Heart right ventricle (tissue), 16 donors: ENCODE measurements at places on chromosomes 6 and 20.

GRCh38 chr20:13788167-13788834 lies 3.5 kb downstream of the NDUFAF5 start:
- DNase-seq, result no peak

- no peak for DNase-seq
Measured at GRCh38 chr6:38345586-38345985, 294.1 kb downstream of the BTBD9 start.

GRCh38 chr20:33002087-33002808 lies 2.0 kb downstream of the SUN5 start:
- DNase-seq, result no peak

- DNase-seq, result no peak
Measured at GRCh38 chr6:47630587-47630986, 67.8 kb upstream of the ADGRF4 start.

DNA sequence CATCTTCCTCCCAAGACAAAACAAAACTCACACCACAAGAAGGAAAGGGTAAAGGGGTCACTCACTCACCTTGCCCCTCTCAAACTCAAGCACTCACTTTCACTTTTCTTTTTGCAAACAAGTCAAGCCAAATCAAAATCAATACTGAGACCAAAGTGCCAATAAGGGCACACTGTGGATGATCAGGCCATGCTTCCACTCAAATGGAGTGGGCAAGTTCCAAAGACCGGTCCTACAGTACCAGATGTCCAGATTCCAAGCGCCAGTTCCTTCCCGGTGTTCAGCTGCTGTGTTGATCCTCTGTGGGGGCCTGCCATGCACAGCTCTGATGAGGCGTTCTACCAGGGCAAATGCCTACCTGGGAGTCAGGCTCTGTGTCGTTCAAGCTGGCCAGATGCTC lies 162.6 kb upstream of the GRIK2 start:
- DNase-seq, result no peak

GRCh38 chr6:30167101-30167500 lies 3.8 kb downstream of the TRIM15 start:
- no peak for DNase-seq

DNA sequence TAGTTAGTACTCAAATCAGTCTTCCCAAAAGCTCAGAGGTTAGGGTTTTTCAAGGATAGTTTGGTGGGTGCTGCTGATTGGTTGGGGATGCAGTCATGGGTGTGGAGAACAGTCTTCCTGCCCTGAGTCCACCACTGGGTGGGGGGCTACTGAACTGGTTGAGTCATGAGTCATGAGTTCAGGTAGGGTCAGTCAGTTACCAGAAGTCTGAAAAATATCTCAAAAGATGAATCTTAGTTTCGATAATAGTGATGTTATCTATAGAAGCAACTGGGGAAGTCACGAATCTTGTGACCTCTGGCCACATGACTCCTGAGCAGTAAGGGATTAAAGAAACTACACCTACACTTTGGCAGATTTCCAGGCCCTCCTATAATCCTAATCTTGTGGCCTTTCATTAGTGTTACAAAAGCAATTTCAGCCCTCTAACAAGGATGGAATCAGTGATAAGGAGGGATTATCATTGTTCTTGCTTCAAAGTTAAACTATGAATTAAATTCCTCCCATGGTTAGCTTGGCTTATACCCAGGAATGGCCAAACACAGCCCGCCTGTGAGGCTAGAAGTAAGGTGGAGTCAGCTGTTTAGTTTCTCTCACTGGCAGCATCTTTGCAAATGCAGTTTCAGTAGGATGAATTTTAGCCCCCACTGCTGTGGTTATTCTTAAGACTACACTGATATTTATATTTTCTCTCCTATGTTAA lies 33.3 kb upstream of the NKAIN2 start:
- DNase-seq, result no peak

GRCh38 chr6:116386581-116387299 lies 16.0 kb downstream of the DSE start:
- DNase-seq, result no peak

DNA sequence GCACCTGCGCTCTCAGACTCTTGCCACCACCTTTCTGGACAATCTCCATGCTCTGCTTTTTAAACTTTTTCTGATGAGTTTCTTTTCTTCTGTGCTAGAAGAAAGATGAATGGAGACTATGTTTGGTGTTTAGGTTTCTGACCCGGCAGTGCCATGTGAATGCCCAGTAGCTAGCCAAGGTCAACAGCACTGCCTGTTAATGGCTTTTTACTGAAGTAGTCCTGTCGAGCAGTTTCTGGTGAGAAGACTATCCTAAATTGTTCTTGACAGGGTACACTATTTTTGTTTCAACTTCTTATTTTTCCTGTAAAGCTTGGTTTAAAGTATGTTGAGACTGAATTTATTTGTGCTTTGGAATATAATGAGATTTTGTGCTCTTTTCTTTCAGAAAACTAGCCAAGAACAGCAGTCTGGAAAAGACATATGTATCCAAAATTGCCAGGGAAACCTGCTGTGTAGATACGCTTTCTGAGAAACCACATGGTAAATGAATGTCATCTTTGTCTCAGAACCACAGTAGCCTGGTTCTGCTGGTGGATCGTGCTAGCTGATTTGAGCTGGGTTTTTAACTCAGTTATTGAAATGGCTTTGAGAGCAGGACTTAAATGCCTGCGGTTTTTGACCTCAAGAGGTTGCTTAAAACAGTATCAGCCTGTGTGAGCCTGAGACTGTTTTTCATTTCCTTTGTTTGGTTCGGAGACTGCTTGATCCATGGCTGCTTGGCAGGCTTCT lies 48.1 kb downstream of the KCNS1 start:
- DNase-seq, result no peak

DNA sequence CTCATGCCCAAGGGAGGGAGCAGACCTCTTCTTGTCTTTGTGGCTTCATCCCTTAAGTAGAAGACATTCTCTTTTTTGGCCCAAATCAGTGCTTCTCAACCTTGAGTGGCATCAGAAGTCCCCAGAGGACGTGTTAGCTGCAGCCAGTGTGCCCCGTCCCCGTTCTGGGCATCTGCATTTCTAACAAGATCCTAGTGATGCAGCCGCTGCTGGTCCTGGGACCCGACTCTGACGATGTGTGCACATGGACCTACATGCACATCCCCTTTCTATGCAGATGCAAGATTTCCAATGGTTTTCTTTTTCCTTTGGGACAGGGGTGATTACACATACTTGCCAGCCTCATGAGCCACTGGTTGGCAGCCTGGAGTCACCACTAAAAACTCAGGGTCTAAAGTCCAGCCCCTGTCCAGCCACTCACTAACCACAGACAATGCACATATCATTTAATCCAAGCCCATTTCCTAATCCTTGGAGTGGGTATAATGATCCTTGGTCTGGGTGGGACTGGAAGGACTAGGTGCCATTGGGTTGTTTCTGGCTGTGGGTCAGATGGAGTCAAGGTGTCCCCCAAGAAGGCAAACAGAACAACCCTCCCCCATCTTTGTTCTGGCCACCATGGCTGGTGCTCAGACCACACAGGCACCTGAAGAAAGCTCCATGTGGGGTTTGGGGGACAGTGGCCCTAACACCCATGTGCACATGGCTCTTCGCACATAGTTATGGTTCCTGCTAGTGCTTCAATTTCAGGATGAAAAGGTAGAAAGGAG lies 6.4 kb downstream of the ACSS1 start:
- no peak for DNase-seq

GRCh38 chr6:40359808-40360207 lies 227.4 kb downstream of the LRFN2 start:
- no peak for DNase-seq

DNA sequence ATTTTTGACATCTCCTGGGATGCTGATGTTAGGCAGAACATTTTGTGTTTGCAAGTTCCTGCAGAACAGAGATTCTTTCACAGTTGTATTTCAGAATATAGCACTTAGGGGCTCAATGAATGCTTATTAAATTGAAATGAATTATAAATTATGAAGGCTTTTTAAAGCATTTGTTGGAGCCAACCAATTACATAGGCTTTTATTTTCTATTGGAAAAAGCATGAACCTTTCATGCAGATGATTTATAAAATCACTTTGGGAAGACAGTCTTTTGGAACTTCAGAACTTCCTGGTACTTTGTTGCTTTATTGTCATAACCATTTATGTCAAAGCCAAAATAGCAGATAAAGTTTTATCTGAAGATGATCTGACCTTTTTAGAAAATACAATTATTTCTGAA lies 69.2 kb upstream of the HINT3 start:
- DNase-seq, result no peak

- DNase-seq, result no peak
Measured at GRCh38 chr20:62570897-62571668, 71.2 kb upstream of the SLCO4A1 start.

DNA sequence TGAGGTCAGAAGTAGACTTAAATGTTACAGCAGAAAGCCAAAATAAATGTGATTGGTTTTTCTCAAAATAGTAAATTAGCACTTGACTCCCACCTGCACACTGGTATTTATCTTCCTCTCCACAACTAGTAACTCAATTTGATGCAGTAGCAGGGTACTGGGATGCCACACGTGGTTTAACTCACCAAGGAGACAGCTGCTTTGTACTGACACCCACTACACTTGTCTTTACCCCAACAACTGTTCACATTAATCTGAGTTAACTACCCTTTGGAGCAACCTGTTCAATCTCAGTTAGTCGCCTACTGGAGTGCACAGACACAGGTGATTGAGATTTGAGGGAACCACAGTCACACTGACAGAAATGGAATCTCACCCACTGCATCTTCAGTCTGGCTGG lies 242.1 kb downstream of the PRKN start:
- no peak for DNase-seq

- no peak for DNase-seq
Measured at GRCh38 chr6:27742833-27743573, 169.2 kb downstream of the OR2B2 start.

DNA sequence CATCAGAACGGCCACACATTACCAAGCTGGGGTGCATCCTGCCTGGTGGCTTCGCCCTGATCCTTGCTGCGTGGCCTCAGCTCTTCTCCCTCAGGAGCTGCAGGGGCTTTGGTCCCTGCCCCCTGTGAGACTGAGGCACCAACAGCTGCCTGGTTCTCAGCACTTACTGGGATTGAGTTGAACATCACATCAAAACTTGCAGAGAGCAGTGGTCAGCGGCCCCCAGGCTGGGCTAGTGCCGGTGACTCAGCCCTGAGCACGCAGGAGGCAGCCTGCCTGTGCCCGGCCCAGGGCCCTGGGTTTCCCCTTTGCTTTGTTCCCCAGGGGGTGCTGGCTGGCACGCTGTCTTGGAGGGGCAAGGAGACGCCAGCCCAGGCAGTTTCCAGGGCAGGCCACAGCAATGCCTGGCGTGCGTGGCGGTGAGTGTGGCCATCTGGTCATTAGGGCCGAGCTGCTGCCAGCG lies 63.3 kb downstream of the DLL1 start:
- no peak for DNase-seq

DNA sequence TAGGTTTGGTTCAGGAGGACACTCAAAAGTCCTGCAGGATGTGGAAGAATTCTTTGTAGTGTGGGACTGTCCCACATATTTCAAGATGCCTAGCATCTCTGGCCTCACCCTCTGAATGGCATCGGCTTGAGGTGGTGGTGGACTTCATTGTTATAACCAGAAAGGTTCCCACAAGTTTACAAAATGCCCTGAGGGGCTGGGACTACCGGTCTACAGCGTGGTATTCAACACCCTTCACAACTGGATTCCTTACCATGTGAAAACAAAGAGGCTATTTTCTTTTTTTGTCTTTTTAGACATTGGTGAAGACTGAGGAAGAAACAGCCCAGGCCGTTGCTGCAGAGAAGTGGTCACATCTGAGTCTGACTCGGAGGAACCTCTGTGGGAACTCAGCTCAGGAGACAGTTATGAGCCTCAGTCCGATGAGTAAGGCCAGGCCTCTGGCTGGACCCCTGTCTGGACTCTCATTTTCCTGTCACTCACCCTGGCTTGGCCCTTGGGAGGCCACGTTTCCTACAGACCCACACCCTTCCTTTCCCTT lies 15.2 kb downstream of the PGBD1 start:
- no peak for DNase-seq

- DNase-seq, result no peak
Measured at GRCh38 chr6:32294566-32294965, 70.7 kb upstream of the NOTCH4 start.

DNA sequence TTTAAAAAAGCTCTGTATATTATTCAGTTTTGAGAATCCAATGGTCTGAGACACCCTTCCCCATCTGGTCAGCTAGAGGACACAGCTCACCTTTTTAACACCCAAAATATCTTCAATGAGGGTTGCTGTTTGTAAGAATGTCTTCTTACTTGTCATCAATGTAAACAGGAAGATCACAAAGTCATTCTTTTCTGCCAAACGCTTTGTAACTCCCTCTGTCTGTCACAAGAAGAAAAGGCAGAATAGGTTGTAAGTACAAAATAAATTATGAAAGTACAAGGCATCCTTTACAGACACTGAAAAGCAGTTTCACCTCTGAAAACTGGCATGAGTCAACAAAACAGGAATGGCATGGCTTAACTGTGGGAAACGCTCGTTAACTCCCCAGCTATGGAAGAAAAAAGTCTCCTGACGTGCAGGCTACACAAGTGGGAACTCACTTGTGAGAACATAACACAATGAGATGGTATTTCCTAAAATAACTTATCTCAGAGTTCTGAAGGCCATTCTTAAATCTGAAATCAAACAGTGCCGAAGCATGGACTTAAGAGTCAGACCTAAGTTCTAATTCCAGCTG lies 42.7 kb downstream of the TRPC4AP start:
- DNase-seq, result no peak

GRCh38 chr20:63501818-63502670 lies 3.2 kb upstream of the EEF1A2 start:
- peak; percentile 71 for DNase-seq

GRCh38 chr6:23006656-23007055 lies 437.3 kb downstream of the HDGFL1 start:
- DNase-seq, result no peak

DNA sequence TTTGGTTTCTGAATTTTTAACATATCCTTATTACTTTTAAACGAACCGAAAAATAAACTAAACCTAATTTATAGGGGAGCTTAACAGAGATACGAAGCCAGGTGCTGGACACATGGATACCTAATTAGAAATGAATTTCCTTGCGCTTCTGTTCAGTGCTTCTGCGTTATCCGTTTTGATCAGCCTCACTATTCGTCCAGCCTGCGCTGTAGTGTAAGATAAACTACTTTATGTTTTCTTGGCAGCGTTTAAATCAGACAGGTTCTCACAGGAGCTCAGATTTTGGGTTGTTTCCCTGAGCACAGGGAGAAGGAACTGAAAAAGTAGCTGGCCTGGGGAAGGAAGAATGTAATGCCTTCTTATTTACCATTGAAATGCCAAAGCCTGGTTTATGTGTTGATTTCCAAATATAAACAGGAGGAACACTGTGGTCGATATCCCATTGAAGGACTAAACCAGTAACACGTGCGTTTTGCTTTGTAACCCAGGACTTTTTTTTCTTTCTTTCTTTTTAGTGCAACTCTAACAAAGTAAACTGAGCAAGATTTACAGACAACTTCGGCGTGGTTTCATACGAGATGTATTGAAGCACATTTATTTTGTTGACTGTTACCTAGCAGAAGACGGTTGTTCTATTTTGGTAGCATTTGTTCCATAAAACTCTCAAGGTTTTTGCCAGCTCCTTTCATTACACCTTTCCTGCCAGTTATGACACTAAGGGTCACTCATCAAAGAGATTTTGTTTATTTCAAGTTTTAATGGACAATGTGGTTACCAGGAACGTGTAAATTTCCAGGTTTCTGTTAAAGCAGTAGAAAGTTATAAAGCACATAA lies 214.8 kb upstream of the HEY2 start:
- DNase-seq, result no peak
